ENCODE measurements at places on chromosomes 4 and X.

DNA sequence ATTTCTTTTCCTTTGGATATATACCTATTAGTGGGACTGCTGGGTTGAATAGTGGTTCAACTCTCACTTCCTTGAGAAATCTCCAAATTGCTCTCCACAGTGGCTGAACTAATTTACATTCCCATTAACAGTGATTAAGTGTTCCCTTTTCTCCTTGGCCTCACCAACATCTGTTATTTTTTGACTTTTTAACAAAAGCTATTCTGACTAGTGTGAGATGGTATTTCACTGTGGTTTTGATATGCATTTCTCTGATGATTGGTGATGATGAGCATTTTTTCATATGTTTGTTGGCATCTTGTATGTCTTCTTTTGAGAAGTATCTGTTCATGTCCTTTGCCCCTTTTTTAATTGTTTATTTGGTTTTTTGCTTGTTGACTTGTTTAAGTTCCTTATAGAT lies 413.0 kb downstream of the MAPK10 start:
- DNase-seq: no peak

GRCh38 chr4:122861172-122861943 lies 34.7 kb downstream of the FGF2 start:
- DNase-seq: no peak

DNA sequence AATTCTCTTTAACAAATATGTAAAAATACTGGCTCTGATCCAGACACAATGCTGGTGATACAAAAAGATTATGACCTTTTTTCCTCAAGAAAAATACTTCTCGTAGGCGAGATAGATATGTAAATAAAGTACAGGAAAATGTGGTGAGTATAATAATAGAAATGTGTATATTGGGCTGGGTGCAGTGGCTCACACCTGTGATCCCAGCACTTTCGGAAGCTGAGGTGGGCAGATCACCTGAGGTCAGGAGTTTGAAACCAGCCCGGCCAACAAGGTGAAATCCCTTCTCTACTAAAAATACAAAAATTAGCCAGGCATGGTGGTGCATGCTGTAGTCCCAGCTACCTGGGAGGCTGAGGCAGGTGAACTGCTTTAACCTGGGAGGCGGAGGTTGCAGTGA lies 55.0 kb downstream of the MRPL1 start:
- DNase-seq: no peak

DNA sequence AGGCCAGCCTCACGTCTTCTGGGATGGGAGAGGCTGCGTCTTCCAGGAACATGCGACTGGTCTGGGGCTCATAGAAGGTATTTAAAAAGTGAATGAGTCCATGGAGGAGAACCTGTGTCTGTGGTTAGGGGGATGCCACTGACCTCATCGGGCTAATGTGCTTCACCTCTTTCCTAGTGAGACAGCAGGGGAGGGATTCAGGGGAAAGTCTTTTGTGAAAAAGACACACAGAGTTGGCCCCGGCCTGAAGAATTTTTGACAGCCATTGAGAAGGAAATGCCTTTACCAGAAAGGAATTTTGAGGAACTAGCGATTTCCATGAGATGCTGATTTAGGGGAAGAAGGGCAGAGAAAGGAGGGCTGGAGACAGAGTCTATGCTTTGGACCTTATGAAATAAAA lies 11.0 kb upstream of the C4orf50 start:
- DNase-seq: no peak

DNA sequence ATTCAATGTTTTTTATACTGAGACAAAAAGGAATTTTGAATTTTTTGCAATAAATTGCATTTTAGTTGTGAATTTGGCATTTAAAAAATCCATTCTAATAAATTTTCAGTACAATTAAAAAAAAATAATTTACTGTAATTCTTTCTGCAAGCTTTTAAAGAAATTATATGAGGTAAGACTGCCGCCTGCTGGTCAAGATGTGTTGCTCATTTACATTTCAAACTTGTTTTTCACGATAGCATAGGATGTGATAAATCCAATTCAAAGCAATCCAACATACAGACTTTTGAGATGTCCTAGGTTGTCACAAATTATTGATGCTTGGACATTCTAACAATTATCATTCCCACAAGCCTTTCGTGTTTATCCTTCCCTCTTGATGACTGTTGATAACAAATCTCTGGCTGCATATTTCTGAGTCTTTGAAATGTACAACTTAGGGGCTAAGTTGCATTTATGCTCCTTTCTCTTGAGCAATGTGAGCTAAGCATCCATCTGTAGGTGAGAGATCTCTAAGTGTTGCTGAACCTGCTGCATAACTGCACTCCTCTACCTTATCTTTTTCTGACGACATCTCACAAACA lies 21.7 kb upstream of the MFAP3L start:
- DNase-seq: peak; percentile 49

DNA sequence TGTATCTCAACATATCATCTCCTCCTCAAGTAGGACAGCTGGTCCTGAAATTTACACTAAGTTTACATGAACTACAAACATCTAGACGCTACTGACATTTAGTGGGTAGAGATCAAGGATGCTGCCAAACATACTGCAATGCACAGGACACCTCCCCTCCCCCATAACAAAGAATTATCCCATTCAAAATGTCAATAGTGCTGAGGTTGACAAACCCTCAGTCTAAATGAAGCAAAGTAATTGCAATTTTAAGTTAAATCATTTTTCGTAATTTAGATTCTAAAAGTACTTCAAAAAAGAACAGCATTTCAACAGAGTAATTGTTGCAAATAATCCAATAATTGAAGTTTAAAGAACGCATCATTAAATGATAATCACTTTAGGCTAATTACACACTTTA lies 1.2 kb downstream of the PRMT9 start:
- DNase-seq: no peak

GRCh38 chr4:113627321-113627720 lies 134.2 kb downstream of the CAMK2D start:
- DNase-seq: no peak

DNA sequence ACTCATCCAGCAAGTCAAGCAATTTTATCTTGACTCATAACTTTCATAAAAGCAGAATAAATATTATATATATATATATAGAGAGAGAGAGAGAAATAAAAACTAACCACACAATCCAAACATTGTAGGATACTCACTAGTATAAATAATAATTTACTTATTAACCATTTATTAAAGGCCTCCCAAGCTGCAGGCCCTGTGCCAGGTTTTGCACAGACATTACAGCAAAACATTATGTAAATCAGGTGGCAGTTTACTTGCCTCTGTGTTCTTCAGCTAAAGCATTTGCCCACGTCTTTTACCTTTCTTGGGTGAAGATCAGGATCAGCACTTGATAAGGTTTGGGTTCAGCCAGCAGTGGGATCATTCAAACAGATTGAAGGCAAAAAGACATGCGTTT lies 75.6 kb downstream of the CLDN22 start:
- no peak for DNase-seq

DNA sequence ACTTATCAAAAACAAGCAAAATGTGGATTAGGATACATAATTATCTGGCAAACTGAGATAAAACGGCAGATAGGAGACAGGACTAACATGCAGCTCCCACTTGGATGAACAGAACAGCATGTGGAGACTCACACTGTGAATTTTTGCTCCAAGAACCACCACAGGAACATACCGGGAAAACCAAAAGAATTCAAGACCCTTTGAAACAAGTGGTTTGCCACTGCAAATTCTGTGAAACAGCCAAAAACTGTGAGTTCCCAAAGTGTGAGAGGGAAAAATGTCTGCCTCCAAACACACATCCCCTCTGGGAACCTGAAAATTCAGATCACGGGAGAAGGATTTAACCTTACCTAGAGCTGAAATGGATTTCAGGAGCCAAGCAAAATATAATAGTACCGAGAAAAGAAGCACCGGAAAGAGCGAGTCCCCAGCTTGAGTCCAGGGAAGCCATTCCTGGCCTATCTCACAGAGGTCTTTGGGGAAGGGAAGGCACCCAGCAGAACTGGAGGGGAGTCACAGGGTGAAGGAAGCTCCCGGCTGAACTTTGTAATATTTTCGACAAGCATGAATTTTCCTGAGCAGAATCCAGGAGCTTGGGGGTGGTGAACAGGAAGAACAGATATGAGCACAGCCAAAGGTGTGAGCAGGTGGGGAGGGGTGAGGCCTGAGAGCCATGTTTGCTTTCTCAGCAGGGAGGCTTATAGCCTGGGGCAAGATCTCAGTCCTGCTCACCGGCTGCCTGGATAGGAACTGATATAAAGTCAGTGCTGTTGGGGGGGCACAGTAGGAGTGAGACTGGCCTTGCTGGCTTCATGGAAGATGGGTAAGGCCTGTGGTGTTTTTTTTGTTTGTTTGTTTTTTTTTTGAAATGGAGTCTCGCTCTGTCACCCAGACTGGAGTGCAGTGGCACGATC lies 23.9 kb downstream of the MANBA start:
- no peak for DNase-seq

- DNase-seq: no peak
These were observed 34.0 kb downstream of the PHOX2B start for GRCh38 chr4:41714364-41715000.

DNA sequence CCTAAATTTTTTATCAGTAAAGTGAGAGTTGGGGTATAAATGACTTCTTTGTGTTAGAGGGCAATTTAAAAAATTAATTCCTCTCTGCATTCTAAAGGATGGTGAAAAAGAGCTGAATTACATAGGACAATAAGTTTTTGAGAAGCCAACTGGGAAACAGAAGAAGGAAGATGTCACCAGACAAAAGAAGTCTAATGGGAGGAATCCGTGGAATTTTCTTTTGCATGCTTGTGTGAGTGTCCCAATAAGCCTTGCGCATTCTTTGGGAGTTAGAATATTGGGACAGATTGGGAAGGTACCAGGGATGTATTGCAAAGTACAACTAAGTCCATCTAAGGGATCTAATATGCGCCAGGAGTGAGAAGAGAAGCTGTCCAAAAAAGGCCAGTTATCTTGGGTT lies 35.1 kb upstream of the NR3C2 start:
- DNase-seq: no peak

GRCh38 chr4:151690164-151690870 lies 70.5 kb downstream of the GATB start:
- no peak for DNase-seq

- DNase-seq: no peak
These were observed 59.5 kb downstream of the RHOH start for GRCh38 chr4:40256329-40256728.

GRCh38 chrX:352582-353314 lies 34.0 kb downstream of the PPP2R3B start:
- no peak for DNase-seq

GRCh38 chr4:119897260-119897659 lies 169.4 kb downstream of the MAD2L1 start:
- no peak for DNase-seq

GRCh38 chr4:2697995-2698414 lies 58.1 kb downstream of the TNIP2 start:
- DNase-seq: no peak

DNA sequence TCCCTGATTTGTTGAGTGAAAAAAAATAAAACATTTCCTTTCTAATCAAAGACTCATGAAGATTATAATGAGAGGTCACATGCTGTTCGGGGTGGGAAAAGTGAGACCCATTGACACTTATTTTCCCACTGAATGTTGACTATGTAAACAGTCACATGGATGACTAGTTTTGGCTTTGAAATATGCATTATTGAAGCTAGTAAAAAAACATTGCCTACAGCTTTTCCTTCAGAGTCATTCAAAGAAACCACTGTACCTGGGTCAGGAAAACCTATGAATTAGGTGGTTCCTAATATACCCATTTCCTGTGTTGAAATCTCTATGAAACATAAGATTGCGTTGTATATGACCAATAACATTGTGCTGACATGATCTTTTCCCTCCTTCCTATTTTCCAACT lies 251.2 kb downstream of the CFAP299 start:
- no peak for DNase-seq

- no peak for DNase-seq
These were observed 138.4 kb downstream of the CPE start for GRCh38 chr4:165517216-165517615.

GRCh38 chrX:48996969-48997368 lies 5.1 kb downstream of the GRIPAP1 start:
- DNase-seq: no peak

DNA sequence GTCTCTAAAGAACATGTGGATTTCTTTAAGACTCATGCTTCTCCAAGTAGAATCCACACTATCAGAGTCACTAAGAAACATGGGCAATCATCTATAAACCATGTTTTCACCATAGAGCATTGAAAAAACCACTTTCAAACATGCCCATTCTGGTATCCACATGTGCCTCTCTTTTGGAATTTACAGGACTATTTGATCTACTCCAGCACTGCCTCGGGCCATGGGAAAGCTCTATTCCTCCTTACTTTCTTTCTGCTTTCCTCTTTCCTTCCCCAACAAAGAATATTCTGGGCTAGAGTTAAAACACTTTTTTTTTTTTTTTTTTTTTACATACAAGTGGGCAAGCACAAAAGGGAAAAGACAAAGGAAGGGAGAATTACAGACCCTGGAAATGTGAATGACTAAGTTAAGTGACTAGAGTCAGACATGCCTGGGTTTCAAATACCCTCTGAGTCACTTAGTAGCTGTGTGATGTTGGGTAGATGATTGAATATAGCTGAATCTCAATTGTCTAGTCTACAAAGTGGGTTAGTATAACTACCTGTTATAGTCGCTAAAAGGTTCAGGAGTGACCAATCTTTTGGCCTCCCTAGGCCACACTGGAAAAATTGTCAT lies 847.7 kb upstream of the INTU start:
- no peak for DNase-seq

All from NCI-H526 treated with DMSO at 0.1 percent for 48 hours (cell line).